ENCODE measurements at places on chromosomes 4 and X.
A peak's percentile ranks its signal among the peaks of the same experiment; 100 is the strongest.

GRCh38 chr4:2734612-2735011 lies 21.5 kb downstream of the TNIP2 start:
- no peak overlapping the region for H3K4me3 ChIP-seq
- no peak for DNase-seq
- no peaks in the 10 kb centered on the region for H3K27me3 ChIP-seq
- H3K4me1 ChIP-seq = peaks cover 19% of the 10 kb centered on the region
- peak overlapping the region; percentile 7 for H3K27ac ChIP-seq

GRCh38 chrX:88612870-88613329 lies 134.1 kb upstream of the CPXCR1 start:
- no peak overlapping the region for H3K4me3 ChIP-seq
- H3K27me3 ChIP-seq = no peaks in the 10 kb centered on the region
- no peak overlapping the region for H3K27ac ChIP-seq
- no peaks in the 10 kb centered on the region for H3K36me3 ChIP-seq
- H3K4me1 ChIP-seq = no peaks in the 10 kb centered on the region

GRCh38 chr4:98778206-98778605 lies 119.8 kb upstream of the TSPAN5 start:
- DNase-seq = no peak
- H3K36me3 ChIP-seq = no peaks in the 10 kb centered on the region
- H3K4me1 ChIP-seq = peaks cover 2% of the 10 kb centered on the region
- H3K27ac ChIP-seq = no peak overlapping the region
- no peak overlapping the region for H3K4me3 ChIP-seq

DNA sequence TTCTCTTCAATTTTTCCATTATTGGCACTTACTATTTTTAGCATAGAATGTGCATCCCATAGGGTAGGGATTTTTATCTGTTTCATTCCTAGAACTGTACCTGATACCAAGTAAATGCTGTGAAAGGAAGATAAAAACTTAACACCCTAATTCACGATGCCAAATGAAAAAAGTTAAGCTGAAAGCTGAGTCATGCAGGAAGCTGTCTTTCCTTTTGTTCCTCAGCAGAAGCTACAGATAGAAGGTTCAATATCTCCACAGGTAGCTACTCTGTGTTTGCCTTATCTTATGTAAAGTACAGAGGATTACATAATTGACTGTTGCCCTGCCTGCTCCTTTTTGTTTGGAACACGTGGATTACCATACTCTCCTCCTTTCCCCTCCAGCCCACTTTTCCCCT lies 77.0 kb downstream of the LRP2BP start:
- no peak overlapping the region for H3K27ac ChIP-seq
- H3K36me3 ChIP-seq = peaks cover 34% of the 10 kb centered on the region
- no peak for DNase-seq
- H3K4me3 ChIP-seq = no peak overlapping the region

DNA sequence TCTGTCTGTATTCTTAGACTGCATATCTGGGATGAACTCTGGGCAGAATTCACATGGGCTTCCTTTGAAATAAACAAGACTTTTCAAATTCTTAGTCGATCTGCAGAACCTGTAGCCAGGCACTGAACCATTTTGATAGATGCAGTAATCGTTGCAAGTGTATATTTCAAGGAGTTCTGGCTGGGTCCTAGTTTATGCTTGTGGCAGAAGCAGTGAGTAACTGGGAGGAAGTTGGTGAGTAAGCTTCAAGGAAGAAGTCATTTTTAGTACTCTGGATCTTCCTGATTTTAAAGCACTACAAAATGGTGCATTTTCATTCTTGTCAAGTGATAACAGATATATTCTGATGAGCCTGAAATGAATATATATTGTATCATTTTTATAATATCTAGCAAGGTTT lies 9.5 kb downstream of the HPRT1 start:
- no peak for DNase-seq
- H3K4me1 ChIP-seq = no peaks in the 10 kb centered on the region
- no peaks in the 10 kb centered on the region for H3K27me3 ChIP-seq
- no peak overlapping the region for H3K4me3 ChIP-seq

DNA sequence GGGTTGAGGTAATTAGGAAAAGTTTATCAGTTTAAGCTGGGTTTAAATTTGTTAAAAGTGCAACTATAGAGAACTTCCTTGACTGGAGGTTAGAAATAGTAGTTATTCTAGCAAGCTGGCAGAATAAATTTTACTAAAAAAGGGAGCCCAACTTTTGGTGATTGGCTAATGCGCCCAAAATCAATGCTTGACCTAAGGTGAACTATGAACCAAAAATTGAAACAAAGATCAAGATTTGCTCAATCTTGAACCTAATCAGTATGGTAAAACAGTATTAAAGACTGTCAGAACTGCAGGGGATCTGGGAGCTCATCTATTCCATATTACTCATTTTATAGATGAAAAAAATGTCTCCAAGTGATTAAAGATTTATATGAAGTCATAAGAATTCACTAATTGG lies 6.1 kb upstream of the SPATA18 start:
- no peak overlapping the region for H3K27ac ChIP-seq
- H3K27me3 ChIP-seq = peaks cover 22% of the 10 kb centered on the region
- no peak overlapping the region for H3K4me3 ChIP-seq
- no peaks in the 10 kb centered on the region for H3K36me3 ChIP-seq
- DNase-seq = no peak
- H3K4me1 ChIP-seq = no peaks in the 10 kb centered on the region

DNA sequence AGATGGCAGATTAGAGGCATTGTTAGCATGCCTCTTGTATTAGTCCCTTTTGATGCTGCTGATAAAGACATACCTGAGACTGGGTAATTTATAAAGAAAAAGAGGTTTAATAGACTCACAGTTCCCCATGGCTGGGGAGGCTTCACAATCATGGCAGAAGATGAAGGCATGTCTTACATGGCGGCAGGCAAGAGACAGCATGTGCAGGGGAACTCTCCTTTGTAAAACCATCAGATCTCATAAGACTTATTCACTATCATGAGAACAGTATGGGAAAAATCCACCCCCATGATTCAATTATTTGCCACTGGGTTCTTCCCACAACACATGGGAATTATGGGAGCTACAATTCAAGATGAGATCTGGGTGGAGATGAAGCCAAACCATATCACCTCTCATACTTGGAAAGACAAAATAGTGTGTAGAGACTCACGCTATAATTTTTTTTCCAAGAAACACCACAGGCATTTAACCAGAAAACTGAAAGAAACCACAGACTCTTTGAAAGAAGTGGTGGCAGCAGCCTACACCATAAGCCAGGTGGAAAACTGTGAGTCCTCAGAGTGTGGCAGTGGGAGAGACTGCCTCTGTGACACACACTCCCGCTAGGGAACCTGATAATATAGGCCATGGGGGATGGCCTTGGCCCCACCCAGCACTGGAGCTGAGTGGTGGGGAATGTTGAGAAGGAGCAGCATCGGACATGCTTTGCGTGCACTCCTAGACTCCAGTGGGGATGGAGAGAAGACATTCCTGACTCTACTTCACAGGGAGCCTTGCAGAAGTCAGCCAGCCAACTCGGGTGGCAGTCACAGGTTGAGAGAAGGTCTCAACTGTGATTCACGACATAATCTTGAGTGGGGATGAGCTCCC lies 51.5 kb downstream of the SLC2A9 start:
- peaks cover 2% of the 10 kb centered on the region for H3K36me3 ChIP-seq
- H3K4me3 ChIP-seq = no peak overlapping the region
- H3K4me1 ChIP-seq = peaks cover 10% of the 10 kb centered on the region
- peak overlapping the region; percentile 80 for H3K27ac ChIP-seq

DNA sequence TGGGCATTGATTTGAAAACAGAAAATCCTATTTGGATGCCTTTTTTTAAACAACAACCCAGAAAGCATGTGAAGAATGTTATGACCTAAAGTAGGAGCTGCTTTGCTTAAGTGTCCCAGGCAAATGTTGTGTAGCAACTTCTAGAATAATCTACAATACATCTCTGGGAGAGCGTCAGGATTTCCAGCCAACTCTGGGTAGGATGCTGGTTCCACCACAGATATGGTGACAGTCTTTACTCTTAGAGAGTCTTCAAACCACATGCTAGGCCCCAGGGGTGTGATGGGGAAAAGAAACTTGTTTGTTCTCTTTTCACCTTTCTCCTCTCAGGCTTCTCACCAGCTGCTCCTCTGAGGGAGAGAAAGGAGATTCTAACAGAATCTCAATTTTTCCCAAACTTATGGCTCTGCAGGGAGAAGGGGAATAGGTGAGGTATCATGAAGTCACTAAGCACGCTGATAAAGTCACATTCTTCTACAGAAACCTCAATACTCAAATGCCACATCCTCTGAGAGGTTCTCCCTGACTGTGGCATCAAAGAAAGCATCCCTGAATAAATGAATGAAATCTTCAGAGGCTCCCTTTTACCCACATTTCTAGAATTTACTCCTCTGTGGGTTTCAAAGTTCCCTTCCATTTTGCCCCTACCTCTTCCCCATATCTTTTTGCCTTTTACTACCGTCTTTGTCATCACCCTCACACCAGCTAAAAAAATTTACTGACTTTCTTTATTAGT lies 171.6 kb upstream of the RAI2 start:
- no peak overlapping the region for H3K4me3 ChIP-seq
- no peak for DNase-seq
- no peaks in the 10 kb centered on the region for H3K27me3 ChIP-seq
- H3K27ac ChIP-seq = no peak overlapping the region
- no peaks in the 10 kb centered on the region for H3K36me3 ChIP-seq
- no peaks in the 10 kb centered on the region for H3K4me1 ChIP-seq

GRCh38 chr4:41525129-41525528 lies 12.8 kb upstream of the LIMCH1 start:
- no peaks in the 10 kb centered on the region for H3K36me3 ChIP-seq
- no peak overlapping the region for H3K27ac ChIP-seq
- no peak overlapping the region for H3K4me3 ChIP-seq

DNA sequence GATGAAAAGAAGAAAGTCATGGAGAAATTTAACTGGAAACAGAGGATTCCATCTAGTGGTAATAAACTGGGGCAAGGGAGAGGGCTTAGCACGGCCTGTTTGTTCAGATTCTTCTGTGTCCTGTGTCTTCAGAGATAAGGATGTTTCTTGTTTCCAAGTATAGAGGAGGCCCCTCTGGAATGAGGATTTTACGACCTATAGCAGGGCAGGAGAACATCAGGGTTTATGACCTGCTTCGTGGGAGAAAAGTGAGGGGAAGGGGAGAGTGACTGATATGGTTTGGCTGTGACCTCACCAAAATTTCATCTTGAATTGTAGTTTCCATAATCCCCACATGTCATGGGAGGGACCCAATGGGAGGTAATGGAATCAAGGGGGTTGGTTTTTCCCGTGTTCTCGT lies 93.0 kb upstream of the LDB2 start:
- H3K27me3 ChIP-seq = no peaks in the 10 kb centered on the region
- no peaks in the 10 kb centered on the region for H3K4me1 ChIP-seq
- H3K36me3 ChIP-seq = no peaks in the 10 kb centered on the region
- no peak for DNase-seq
- no peak overlapping the region for H3K4me3 ChIP-seq

DNA sequence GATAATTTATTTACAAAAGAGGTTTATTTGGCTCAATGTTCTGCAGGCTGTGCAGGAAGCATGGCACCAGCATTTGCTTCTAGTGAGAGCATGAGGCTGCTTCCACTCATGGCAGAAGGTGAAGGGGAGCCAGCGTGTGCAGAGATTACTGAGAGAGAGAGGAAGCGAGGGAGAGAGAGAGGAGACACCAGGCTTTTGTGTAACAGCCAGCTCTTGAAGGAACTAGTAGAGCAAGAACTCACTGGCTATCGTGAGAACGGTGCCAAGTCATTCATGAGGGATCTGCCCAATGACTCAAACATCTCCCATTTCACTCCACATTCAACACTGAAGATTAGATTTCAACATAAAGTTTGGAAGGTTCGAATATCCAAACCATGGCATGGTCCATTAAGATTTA lies 12.7 kb downstream of the GUCY1A1 start:
- H3K4me1 ChIP-seq = no peaks in the 10 kb centered on the region
- no peak overlapping the region for H3K4me3 ChIP-seq
- no peak for DNase-seq
- no peak overlapping the region for H3K27ac ChIP-seq

GRCh38 chrX:39475372-39475771 lies 622.4 kb downstream of the BCOR start:
- no peaks in the 10 kb centered on the region for H3K4me1 ChIP-seq
- H3K27me3 ChIP-seq = peaks cover 7% of the 10 kb centered on the region

All from memory B cell (primary cell).